ENCODE measurements at places on chromosomes 13 and 19. TPM values are rescaled to one million over a fixed set of nuclear protein-coding genes. Genes with fewer than 3 reads are reported as not detected.

Gene NCAN
- 0.03 TPM for total RNA-seq

Gene ZNF665
- not detected for total RNA-seq

Gene SHC2
- 0.80 TPM for total RNA-seq

Gene PCP2
- not detected for total RNA-seq

Gene GSX1
- not detected for total RNA-seq

Gene HOMER3
- total RNA-seq, result 28.6 TPM

Gene SNAPC2
- total RNA-seq, result 26.6 TPM

Gene LILRB5
- 0.05 TPM for total RNA-seq

Gene SIGLECL1
- total RNA-seq, result not detected

Gene LRP3
- total RNA-seq, result 57.4 TPM

Gene KLK3
- not detected for total RNA-seq

Gene OR7C1
- total RNA-seq, result not detected

Gene PPP6R1
- 84.5 TPM for total RNA-seq

Gene IGSF23
- total RNA-seq, result 0.66 TPM

Gene BRSK1
- 2.9 TPM for total RNA-seq

Gene KLK5
- total RNA-seq, result not detected

Gene PIN1
- total RNA-seq, result 76.9 TPM

Gene WASF3
- 0.14 TPM for total RNA-seq

Gene DLEU7
- not detected for total RNA-seq

Gene SIGLEC5
- total RNA-seq, result not detected

Gene SYT3
- total RNA-seq, result 0.74 TPM

Gene FUT6
- not detected for total RNA-seq

Gene GRIK5
- total RNA-seq, result 0.43 TPM

Gene CBY2
- total RNA-seq, result not detected

Gene IGFL2
- total RNA-seq, result 0.52 TPM

Gene NLRP7
- total RNA-seq, result not detected

Gene PRODH2
- total RNA-seq, result 0.57 TPM

Gene ZNF90
- total RNA-seq, result not detected

Gene F2RL3
- not detected for total RNA-seq

Gene CARD8
- total RNA-seq, result 17.9 TPM

Gene NRTN
- total RNA-seq, result 1.6 TPM

Gene SLC8A2
- 0.38 TPM for total RNA-seq

Gene FUZ
- 11.6 TPM for total RNA-seq

Gene GPC5
- total RNA-seq, result 0.09 TPM

Gene CFAP97D2
- total RNA-seq, result not detected

Gene URAD
- total RNA-seq, result not detected

Gene ZNF667
- not detected for total RNA-seq

Gene UHRF1
- total RNA-seq, result 43.0 TPM

Gene ZNF564
- total RNA-seq, result 1.1 TPM

Gene CAPS
- 0.86 TPM for total RNA-seq

Gene TMEM161A
- 27.6 TPM for total RNA-seq

Gene BRME1
- 0.37 TPM for total RNA-seq

Gene TSSK6
- total RNA-seq, result 0.86 TPM

Gene IGFL3
- total RNA-seq, result 0.25 TPM

Gene PCDH17
- not detected for total RNA-seq

Gene ZNF709
- total RNA-seq, result not detected

Gene GJA3
- total RNA-seq, result 0.75 TPM

All from A549 treated with GW870086 at 1 μM for 4 hours (cell line).